ENCODE measurements at places on chromosomes 16 and 17.

DNA sequence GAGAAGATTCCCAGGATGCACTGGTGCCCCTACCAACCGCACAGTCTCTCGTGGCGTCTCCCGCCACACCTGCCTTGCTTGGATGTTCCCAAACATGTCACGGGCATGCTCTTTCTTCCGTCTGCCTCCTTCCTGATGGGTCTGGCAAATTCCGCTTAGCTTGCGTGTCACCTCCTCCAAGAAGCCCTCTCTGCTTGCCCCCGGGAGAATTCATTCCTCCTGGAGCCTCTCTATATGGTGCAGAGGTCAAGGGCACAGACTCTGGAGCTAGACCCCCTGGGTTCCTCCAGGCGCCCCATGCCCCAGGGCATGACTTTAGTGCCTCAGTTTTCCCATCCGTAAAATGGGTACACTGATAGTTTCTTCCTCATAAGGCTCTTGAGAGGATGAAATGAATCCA is 21.1 kb downstream of the LITAF start:
- no peak for DNase-seq

DNA sequence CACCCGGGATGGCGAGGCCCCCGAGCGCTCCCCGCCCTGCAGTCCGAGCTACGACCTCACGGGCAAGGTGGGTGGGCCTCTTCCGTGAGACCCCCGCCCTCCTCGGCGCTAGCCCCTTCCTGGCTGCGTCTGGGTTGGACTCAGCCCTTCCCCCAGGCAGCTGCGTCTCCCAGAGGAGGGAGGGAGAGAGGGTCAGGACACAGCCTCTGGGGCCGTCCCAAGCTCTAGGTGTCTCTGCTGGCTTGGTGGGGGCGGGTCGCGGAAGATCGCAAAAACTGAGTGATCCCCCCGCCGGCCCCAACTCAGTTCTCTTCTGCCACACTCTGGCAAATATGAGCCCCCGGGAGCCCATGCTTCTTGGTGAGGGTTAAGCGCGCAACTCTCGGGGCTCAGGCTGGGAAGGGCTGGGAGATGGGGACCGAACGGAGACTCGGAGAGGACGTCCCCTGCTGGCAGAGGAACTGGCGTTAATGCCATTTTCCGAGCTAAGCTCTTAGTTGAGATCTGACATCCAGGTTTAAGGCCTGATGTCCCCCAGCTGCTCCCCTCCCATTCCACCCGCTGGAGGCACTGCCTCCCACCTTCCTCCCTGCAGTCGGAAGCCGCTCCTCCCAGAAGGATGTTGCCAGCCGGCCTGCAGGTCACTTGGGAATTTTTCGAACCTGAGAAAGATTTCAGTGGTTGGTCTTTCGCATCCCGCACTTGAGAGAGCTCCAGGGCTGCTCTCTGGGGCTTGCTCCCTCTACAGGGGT is 419 bp downstream of the RAB37 start:
- no peak for DNase-seq

- DNase-seq = no peak
Observed at GRCh38 chr17:61809816-61810392, 53.4 kb downstream of the BRIP1 start.

DNA sequence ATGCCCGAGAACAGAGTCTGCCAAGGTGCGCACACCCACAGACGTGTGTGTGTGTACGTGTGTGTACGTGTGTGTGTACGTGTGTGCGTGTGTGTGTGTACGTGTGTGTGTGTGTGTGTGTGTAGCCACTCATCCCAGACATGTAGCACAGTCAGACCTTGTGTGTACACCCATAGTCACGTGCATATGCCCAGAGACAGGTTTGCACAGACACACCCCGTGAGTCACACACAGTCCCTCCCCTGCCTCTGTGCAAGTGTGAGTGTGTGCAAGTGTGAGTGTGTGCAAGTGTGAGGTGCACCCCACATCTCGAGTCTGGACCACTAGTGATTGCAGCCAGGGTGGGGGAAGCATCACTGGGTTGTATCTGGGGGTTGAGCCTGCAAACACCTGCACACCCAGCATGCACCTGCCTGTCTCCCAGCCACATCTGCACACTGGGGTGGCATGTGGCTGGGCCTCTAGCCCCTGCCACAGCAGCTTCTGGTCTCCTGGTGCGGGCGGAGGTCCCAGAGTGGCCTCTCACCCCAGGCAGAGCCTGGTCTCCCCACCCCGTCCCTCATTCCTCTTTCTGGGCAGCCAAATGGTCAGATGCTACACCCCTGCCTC is 23.6 kb downstream of the BAHCC1 start:
- no peak for DNase-seq

DNA sequence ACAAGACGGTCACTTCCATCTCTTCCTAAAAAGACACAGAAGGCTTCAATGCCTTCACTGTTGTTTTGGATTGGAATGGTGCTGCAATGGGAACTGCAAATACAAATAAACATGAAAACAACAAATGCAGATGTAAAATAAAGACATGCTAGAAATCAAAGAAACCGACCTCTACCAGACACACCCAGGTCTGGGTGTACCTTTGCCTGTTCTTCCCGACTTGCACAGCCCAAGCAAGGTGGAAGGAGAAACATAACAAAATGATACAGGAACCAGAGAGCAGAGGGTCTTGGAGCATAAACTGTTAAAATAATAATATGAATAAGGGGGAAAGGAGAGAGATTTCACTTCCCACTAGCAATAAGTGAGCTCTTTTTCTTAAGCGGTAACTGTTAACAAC is 17.3 kb downstream of the RFFL start:
- DNase-seq = no peak

GRCh38 chr16:55120408-55120807 is 189.7 kb downstream of the IRX5 start:
- DNase-seq = no peak

Measured in GM19239 (cell line).